Activated CD8-positive, alpha-beta memory T cell treated with anti-CD3 and anti-CD28 coated beads for 4 hours (primary cell): ENCODE measurements at places on chromosomes 4 and X.

GRCh38 chrX:39922488-39922887 is 175.3 kb downstream of the BCOR start:
- no peak for DNase-seq

- no peak for DNase-seq
Observed at GRCh38 chrX:133580625-133581024, 165.3 kb upstream of the GPC4 start.

- DNase-seq: no peak
Observed at GRCh38 chr4:186307916-186308315, 41.9 kb downstream of the F11 start.

- DNase-seq: no peak
Observed at GRCh38 chrX:33211356-33212260, at the start of gene DMD. Gene DMD, minus strand, starts transcription at chrX:33211549. Its CDS starts 237 bp downstream, at chrX:33211312.

- no peak for DNase-seq
Observed at GRCh38 chrX:8424912-8425311, 39.7 kb upstream of the VCX3B start.

- no peak for DNase-seq
Observed at GRCh38 chr4:707929-708630, 2.4 kb downstream of the PCGF3 start.

GRCh38 chrX:119684916-119685224 is 8.1 kb downstream of the SEPTIN6 start:
- no peak for DNase-seq

DNA sequence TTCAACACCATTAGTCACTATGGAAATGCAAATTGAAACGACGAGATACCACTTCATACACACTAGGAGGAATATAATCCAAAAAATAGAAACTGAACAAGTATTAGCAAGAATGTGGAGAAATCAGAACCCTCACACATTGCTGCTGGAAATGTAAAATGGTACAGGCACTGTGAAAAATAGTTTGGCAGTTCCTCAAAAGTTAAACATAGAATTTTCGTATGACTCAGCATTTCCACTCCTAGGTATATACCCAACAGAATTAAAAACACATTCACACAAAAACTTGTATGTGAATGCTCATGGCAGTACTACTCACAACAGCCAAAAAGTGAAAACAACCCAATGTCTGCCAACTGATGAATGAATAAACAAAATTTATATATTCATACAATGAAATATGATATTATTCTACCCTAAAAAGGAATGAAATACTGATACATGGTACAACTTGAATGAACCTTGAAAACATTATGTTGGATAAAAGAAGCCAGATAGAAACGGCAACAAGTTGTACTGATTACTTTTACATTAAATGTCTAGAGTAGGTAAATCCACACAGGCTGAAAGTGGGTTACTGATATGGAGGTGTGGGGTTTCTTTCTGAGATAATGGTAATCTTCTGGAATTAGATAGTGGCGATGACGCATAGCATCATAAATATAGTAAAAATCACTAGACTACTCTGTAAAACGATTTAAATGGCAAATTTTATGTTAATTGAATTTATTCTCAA is 22.3 kb downstream of the TEC start:
- DNase-seq: no peak

DNA sequence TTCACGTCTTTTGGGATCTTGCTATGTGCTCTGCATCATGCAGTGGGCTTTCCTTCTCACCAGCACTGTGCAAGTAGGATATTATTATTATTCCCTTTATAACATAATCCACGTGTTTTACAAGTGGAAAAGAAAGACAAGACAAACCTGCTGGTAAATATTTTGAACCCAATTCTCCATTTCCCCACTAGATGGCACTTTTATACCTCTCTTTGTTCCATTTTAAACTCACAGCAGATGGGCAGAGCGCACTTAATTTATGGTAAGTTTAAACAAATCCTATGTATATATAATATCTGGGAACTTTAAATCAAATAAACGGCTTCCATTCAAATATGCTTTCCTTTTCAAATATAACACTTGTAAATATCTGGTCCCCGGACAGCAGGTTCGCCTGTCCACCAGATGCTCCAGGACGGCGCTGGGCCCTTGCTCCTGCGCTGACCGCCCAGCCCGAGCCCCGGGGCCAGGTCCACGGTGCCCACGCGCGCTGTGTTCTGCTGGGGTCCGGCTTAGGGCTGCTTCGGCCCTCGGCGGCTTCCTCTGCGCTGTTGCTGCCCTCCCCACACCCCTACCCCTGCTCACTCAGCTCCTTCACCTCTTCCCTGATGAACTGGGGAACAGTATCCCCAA is 31.1 kb downstream of the F11 start:
- no peak for DNase-seq

DNA sequence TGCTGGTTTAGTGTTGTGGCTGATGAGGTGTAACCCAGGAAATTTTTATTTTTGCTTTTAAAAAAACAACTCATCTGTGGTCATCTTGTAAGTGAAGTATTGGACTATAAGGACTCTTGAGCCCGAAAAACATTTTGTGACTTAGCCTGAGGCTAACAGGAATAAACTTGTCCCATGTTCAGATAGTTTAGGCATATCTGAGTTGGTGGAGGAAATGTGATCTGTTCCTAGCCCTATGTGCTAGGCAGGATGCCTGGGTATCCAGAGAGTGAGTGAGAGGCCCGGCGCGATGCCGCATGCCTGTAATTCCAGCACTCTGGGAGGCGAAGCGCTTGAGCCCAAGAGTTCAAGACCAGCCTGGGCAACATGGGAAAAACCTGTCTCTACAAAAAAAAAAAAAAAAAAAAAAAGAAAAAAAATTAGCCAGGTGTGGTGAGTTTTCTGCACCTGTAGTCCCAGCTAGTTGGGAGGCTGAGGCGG is 3.7 kb downstream of the SMS start:
- DNase-seq: no peak

DNA sequence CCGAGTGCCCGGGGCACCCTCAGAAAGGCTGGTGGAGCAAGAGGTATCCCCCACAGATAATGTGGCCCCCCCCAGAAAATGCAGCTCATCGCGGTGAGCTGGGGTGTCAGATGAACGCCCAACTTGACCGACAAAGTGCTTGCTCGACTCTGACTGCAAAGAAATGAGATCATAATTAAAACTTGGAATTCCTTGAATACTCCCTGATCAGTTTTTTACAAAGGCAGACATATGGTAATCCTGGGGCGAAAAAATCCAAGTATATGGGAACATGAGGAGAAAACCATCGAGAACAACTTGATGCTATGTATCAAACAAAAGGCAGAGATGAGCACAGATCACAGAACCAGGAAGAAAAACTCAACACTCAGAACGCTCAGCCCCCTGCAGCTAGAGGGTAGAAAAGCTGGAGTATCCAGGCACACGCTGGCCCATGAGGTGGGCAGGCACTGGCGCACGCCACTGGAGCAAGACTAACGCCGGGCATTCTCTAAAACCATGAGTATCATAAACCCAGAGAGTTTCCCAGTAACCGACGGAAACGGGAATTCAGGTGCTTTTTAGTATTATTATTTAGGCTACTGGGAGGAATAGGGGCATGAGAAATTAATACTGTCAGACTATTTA is 127.3 kb downstream of the AFAP1 start:
- no peak for DNase-seq

GRCh38 chr4:9832640-9833039 is 51.2 kb downstream of the DRD5 start:
- DNase-seq: no peak
